Activated CD4-positive, alpha-beta T cell treated with anti-CD3 and anti-CD28 coated beads, Interleukin-2, amount 50 U/mL, for 48 hours (primary cell): ENCODE measurements at places on chromosomes 5 and 9.

DNA sequence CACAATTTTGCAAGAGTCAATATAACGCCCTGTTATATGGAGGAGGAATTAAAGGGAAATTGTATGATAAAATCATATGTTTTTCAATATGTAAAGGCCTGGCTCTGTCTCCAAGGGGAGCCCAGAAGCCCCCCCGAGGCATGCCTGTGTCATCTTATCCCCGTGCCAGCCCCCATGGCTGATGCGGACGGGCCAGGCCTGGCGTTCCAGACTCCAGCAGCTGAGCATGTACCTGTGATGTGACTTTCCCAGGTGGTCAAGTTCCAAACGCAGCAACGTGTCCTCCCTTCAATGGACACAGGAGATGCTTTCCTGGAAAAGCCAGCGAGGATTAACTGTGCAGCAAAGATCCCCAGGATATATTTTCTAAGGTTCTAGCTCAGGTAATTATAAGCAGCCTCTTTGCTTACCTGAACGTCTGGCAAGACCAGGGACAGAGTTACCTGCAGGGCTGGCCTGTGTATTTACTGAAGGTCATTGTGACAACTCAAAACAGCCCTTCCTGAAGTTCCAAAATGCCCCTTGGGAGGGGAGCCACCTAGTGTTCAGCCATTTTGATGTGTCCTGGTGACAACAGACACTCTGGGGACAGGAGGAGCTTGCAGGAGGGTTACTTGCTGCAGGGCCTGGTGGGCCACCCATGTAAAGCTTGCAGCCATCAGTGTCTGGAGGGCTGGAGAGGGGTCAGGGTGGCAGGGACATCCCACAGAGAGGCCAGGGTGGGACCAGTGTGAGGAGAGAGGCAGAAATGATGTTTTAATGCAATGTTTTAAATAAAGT lies 53.3 kb upstream of the RNU6ATAC start:
- DNase-seq, result no peak

- DNase-seq, result no peak
Measured at GRCh38 chr9:37128051-37128450, 7.7 kb downstream of the ZCCHC7 start.

GRCh38 chr9:83285445-83286225 lies 222.7 kb upstream of the RASEF start:
- no peak for DNase-seq

GRCh38 chr5:82376307-82376706 lies 98.2 kb upstream of the RPS23 start:
- no peak for DNase-seq

DNA sequence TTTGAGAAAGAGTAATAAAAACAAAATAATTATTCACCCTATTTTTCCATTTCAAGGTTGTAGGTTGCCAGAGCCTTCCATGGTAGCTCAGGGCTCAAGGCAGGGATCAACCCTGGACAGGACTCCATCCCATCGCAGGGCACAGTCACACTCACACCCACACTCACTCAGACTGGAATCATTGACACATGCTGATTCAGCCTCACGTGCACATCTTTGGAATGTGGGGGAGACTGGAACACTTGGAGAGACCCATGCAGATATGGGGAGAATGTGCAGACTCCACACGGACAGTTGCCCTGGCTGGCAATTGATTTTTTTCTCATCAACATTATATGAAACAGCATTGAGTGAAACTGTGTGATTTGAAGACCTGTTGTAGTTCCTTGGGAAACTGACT lies 234.1 kb downstream of the ADGRV1 start:
- no peak for DNase-seq

DNA sequence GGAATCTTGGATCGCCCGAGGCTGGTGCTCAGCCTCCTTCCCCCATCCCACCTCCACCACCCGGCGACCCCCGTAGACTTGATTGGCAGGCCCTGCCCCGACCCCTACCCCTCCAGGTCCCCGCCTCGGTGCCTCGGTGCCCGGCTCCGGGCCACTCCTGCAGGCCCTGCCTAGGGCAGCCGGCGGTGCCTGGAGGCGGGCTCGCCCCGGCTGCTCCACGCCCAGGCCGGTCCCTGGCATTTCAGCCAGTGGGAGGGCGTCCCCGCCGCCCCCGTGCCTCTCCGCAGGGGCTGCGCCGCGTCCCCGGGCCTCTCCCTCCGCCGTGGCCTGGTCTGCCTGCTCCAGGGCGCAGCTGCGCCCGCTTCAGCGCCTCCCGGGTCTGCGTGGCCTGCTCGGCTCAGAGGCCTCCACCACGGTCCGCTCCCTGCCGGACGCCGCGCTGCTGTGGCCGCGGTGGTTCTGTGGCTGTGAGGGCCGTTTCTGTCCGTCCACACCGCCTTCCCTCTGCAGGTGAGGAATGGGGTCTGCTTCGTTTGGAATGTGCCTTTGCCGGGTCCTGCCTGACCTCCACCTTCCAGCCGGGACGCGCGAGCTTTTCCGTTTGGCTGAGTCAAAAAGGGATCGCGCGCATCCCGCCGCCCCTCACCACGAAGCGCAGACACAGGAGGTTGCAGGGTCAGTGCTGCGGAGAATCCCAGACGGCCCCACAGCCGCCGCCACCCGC lies 48.3 kb upstream of the IRX4 start:
- no peak for DNase-seq

GRCh38 chr9:35918780-35919179 lies 9.5 kb downstream of the SPAAR start:
- no peak for DNase-seq

DNA sequence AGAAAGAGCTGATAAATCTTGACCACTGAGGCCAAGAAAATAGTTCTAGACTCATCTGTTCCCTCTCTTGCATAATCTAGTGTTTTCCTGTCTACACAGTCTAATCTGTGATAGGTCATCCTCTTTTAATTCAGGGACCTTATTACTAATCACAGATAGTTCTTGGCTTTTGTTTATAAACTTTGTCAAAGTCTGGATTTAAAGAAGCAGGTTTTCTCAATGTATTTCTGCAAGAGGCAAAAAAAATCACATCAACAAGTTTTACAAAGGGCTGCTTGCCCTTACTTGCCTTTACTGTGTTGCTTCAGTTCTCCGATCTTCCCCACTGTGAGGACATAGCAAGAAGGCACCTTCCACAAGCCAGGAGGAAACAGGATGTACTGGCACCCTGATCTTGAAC lies 43.9 kb upstream of the MTAP start:
- DNase-seq, result no peak
